GM13977 (cell line): ENCODE measurements at places on chromosomes 7 and 10.

DNA sequence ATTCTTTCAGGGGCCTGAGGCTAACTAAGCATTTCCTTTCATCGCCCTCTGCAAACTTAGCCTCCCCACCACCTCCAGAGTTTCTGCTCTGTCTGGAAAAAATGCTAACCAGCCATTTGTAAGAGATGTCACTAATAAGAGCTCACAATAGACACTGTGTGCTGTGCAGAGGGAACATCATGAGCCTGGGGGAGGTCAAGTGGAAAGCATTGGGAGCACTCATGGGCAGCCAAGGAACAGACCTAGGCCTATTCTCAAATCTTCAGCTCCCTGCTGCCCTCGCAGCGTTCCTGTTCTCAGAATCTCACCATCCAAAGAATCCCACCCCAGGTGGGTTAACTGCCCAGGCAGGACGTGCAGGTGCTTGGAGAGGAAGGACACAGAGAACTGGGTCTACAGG, 27.1 kb upstream of the GPAM start:
- DNase-seq: no peak

GRCh38 chr10:85408388-85408787, 958.2 kb downstream of the GRID1 start:
- DNase-seq: no peak

DNA sequence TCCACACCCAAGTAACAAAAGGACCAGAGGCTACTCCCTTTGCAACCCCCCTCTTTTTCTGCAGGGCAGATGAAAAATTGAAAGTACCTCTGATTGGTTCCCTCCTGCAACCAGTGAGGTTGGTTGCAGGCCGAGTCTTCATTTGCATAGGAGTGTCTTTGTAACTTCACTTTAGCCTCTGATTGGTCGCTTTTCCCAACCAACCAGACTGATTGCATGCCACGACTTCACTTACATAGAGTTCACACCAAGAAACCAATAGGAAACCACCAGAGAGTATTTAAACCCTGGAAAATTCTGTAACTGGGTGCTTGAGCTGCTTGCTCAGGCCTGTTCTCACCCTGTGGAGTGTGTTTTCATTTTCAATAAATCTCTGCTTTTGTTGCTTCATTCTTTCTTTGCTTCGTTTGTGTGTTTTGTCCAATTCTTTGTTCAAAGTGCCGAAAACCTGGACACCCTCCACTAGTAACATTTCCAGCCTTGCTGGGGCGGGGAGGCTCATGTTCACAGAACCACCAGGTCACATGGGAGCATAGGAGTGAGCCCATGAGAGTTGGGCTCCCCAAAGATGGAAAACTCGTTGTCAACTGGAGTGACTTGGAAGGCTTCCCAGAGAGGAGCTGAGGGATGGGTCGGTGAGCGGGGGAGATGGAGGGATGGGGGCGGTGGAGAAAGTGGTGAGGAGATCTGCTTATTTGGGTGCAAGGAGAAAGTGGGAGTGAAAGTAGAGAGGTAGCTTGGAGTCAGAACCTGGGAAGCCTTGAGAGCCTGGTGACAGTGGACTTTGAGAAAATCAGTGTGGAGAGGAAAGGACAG, 223.6 kb downstream of the GFRA1 start:
- DNase-seq: no peak

DNA sequence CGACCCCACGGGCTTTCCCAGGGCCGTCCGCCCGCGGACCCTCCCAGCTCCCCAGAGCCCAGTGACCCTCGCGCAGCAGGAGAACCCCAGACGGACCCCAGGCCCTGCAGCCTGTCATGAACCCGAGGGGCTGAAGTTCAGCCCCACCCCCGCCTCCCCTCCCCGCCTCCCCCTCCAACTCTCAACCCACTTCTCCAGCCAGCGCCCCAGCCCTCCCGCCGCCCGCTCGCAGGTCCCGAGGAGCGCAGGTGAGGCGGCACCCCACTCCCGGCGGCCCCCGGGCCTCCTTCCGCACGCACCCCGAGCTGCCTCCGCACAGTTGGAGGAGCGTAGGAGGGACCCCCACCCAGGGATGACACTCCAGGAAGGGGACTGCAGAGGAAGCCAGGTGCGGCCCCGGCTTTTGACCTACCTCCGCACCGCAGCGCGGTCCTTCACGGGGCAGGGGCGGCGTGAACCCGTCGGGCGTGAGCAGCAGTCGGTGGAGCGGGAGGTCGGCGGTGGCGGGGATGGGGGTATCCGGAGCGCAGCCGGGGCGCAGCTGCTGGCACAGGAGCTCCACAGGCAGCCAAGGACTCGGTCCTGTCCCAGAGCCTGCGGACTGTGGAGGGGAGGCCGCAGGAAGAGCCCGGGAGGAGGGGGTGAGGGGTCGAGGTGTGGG, at the start of gene TMEM176A:
TSS of gene TMEM176A (plus strand) at position 189 of the 661 bp plus-strand sequence. CDS start 782 bp downstream, outside the sequence.
- peak; percentile 43 for DNase-seq

DNA sequence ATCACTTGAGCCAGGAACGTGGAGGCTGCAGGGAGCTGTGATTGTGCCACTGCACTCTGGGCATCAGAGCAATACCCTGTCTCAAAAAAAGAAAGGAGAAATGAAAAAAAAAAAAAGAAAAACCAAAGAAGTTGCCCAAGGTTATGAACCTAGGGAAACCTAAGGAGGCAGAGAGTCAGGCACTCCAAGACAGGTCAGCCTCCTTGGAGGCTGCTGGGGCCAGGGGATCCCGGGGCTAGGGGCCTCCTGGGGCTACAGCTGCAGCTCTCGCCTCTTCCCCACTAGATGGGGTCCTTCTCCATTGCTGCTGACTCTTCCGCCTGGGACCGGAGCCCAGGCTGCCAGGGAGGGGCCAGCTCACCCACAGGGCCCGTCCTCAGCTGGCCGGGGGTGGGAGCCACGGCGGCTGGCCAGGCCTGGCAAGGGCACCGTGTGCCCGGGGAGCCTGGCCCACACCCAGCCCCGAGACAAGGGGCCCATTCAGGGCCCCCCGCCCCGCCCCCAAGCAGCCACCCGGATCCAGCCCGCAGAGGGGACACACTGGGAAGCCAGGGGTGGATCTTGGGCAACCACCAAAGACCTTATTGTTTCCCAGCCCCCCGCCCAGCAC, 1.7 kb upstream of the SPACDR start:
- DNase-seq: no peak

- DNase-seq: no peak
Measured at GRCh38 chr10:33363106-33363505, 28.6 kb upstream of the NRP1 start.

GRCh38 chr10:126122881-126123280, 226.5 kb downstream of the FANK1 start:
- DNase-seq: no peak

DNA sequence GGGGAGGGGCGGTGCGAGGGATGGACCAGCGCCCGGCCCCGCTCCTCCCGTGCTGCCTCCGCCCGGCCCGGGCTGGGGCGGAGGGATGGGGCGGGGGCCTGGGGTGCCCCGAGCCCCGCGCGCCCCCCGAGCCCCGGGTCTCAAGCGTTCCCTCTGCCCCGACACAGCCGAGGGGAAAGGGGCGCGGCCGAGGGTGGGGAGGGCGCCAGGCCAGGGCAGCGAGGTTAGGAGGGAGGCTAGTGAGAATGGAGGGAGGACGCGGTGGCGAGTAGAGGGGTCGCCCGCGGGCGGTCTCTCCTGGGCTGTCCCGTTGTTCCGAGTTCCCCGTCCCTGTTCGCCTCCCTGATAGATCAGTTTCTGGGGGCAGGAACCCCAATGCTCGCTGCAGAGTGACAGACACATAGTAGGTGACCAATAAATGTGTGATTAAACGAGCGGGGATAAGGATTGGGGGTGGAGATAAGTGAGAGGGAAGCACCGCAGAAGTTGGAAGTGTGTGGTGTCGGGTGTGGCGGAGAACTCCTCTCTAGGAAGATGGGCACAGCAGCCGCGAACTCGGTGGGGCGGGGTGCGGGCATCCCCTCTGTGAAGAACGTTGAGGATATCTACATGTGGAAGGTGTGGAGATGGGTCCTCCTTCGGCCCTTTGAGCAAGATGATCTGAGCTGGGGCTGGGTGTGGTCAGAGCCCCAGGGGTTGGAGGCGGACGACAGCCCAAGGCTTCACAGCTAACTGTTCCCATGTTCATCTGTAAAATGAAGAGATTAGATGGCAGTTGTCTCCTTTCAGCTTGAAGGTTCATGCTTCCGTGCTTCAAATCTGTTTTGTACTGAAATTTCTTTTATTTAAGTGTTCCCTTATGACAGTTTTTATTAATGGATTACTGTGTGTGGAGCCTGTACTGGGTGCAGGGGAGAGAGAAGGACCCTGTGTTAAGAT, 580 bp downstream of the ZNF775 start:
- DNase-seq: peak; percentile 67

DNA sequence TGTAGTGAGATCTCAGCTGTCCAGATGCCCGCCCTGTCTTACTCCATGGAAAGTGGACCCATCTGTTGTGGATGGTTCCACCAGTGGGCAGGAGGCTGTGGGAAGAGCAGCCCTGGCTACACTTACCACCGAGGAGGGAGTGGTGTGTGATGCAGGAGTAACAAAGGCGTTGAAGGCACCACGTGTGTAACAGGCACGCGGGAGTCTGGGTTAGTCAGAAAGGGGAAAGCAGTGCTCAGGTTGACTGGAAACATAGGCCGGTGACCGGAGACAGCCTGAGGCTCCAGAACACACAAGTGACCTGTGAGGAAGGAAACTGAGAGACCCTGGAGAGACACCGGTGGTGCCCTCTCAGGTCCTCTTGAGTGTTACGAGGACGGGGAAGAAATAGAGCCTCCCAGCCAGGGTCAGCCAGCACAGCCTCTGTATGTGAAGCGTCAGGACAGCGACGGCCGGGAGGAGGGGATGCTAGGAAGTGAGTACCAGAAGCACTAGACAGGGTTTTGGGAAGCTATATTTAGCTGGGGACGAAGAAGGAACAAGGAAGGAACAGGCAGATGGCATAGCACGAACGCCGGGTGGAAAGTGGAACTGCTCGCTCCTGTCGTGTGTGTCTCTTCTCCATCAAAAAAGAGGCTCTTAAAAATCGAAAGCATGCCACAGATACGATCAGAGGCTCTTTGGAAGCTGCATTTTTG, 51.7 kb downstream of the DAGLB start:
- DNase-seq: no peak

DNA sequence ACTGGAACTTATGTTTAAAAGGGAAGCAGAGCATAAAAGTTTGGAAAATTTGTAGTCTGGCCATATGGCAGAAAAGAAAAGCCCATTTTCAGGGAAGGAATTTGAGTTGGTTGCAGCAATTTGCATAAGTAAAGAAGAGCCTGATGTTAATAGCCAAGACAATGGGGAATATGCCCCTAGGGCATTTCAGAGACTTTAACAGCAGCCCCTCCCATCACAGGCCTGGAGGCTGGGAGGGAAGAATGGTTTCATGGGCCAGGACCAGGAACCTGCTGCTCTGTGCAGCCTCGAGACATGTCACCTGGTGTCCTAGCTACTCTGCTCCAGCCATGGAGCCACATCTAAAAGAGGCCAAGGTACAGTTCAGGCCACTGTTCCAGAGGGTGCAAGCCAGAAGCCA, 35.3 kb downstream of the HTR7 start:
- DNase-seq: no peak

DNA sequence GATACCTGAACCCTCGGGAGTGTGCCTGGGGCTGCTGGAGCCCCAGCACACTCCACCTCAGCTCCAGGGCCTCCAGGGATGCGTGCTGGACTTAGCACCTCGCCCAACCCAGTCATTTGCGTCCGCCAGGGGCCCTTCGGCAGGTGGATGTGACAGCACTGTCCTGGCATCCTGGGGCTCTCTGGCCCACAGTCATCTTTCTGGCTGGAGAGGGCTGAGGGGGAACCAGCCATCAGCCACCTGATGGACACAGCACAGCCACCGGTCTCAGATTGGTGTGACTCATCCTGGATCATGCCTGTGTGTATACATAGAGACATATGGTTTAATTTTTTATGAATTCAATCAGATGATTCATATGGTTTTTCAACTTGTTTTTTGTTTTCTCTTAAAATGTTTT, 11.1 kb downstream of the ZNF775 start:
- no peak for DNase-seq

GRCh38 chr10:88156341-88156740, 292.9 kb downstream of the PTEN start:
- no peak for DNase-seq

GRCh38 chr7:621572-622285, 102.1 kb upstream of the PDGFA start:
- no peak for DNase-seq

- no peak for DNase-seq
Measured at GRCh38 chr7:54813398-54813797, 54.4 kb upstream of the SEC61G start.

DNA sequence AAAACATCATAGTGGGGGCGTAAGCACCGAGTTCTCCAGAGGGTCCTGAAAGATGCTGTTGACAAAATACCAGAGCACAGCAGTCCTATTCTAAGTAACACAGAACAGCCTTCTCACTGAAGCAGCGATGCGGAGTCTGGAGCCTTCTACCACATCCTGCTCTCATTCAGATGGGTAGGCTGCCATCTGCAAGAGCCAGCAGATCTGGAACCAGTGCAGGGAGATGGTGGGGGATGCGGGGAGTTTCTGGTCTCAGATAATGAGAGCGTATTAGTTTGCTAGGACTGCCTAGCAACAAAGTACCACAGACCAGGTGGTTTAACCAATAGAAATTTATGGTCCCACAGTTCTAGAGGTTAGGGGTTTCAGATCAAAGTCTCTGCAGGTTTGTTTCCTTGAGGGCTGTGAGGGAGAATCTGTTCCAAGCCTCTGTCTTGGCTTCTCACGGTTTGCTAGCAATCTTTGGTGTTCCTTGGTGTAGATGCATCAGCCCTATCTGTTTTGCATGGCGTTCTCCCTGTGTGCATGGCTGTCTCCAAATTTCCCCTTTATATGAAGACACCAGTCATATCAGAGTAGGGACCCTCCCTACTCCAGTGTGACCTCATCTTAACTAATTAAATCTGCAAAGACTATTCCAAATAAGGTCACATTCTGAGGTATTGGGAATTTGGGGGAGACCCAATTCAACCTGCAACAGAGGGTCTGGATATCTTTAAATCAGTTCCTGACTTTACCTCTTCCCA, 52.0 kb upstream of the STEAP1B start:
- peak; percentile 53 for DNase-seq
